ENCODE measurements at places on chromosomes 16 and 17.

- DNase-seq: no peak
Observed at GRCh38 chr17:59434429-59434828, 103.0 kb downstream of the YPEL2 start.

DNA sequence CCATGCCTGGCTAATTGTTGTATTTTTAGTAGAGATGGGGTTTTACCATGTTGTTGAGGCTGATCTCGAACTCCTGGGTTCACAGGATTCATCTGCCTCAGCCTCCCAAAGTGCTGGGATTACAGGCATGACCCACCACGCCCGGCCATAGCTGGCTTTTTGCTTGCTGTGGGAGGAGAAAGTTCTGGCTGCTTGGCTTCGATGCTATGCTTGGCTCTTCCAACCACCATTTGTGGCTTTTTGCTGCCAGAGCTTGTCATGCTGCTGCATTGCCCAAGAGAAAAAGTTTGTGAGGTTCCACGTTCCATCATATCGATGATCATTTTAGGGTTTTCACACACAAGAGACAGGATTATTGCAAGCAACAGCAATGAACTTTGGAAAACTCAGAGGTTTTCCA, 16.2 kb downstream of the BMERB1 start:
- DNase-seq: no peak

DNA sequence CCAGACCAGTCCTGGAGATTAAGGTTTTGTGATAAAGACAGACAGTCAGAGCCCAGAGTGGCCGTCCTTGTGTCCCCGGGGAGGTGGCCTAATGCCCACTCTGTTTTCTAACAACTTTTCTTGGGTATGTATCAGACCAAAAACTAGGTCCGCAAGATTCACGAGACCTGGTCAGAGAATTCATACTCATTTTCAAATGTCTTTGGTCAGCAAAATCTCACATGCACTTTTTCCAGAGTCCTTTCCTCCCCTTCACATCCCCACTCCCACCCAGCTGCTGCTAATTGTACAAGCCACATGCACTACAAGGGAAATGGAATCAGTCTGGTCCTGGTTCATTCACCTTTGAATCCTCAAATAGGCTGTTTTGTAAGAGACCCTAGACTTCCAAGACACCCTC, 61.7 kb downstream of the C17orf67 start:
- DNase-seq: no peak

- DNase-seq: no peak
Observed at GRCh38 chr17:28926366-28926765, 23.5 kb upstream of the DHRS13 start.

DNA sequence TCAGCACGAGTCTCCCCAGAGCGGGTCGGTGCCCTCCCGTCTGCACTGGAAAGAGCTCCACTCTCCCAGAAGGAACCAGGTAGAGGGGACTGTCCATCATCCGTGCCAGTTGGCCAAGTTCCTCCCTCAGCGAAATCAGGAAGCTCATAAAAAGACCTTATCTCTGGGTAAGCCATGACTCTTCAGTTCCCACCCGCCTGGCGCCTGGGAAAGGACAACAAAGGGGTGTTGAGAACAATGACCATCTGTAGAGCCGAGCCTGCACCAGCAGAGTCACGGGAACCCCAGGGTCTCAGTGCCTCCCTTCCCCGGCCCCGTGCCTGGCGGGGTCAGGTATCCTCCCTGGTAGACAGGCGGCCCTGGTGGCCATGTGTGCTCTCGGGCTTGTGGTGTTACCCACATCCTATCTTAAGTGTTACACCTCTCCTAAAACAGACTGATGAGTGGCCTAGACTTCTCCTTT, 190.7 kb downstream of the AXIN2 start:
- no peak for DNase-seq

DNA sequence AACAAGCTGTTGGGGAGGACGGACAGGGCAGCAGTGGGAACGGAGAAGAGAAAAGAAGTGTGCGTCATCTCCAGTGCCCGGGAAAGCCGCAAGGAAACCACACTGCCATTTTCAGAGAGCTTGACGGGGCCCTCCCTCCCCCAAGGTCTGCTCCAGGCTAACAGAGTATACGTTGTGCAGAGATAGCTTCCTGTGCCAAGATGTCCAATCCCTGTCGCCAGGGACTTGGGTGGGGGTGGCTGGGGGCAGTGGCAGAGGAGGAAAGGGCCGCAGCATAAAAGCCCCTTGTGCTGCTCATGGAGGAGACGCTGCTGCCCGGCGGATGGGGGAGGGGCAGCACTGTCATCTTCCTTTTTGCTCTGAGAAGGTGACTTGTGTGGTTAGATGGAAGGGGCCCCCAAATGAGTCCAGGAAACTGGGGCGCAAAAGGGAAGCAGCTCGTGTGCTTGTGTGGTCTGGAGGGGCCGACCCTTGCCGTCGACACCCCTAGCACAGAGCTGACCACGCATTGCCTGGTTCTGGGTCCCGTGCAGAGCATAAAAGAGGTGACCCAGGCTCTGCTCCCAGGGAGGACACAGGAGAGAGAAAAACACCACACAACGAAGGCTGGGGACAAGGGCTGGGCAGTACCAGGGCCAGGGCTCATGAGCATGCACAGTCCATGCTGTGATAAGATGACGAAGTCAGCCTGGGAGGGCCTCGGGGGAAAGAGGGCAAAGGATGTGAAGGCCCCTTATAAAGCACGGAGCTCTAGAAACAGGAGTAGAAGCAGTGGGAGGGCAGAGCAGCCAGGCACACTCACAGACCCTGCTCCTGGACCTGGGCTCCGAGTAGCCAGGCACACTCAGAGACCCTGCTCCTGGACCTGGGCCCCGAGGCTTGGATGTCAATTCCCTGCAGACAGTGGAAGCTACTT, 372.7 kb downstream of the SLC39A11 start:
- DNase-seq: no peak

DNA sequence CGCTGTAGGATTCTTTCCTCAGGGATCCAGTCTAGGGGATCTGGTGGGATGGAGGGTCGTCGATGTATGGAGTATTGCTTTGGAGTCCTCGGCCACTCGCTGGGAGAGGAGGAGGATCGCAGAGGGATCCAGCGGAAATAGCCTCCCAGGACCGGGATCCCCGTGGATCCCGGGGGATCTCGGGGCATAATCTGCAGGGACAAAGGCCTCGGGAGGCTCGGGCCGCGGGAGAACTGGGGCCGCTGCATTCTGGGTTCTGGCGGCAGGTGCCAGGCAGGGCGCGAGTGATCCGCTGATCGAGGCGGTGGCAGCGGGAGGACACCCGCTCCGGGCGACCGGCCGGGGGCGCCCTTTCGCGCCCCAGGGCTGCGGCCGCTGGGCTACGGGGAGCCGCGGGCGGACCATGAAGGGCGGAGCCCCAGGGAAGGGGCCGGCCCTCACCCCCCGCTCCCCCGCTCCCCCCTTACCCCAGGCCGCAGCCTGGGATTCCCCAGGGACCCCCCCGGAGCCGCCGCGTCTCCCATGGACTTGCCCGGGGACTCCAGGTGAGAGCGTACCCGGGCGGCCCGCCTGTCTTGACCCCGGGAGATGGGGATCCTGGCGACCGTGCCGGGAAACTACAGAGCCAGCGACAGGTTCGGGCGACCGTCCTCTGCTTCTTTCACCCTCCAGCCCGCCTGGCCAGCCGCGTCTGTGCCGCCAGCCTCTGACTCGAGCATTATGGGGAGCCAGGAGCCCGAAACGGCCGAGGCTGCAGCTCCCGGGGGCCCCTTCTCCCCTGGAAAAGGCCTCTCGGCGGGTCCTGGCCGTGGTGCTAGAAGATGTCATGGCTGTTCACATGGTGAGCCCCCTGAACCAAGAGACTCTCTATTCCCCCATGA, 604 bp downstream of the PRR14 start:
- DNase-seq: peak; percentile 48

DNA sequence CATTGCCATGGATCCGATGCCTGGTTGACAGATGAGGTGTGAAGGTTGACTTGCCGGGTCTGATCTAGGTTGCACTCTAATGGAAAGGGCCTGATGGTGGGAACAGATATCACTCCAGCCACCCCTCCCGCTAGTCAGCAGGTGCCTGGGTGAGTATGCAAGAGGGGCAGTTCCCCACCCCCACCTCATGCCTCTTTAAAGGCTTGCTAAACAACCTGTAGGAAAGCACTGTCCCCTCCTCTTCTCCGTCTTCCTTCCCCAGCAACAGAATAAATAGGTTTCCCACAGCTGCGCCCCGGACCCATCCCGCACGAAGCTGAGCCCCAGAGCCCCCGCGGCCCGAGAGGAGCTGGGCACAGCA, 746 bp upstream of the TMEM132E start:
- no peak for DNase-seq

DNA sequence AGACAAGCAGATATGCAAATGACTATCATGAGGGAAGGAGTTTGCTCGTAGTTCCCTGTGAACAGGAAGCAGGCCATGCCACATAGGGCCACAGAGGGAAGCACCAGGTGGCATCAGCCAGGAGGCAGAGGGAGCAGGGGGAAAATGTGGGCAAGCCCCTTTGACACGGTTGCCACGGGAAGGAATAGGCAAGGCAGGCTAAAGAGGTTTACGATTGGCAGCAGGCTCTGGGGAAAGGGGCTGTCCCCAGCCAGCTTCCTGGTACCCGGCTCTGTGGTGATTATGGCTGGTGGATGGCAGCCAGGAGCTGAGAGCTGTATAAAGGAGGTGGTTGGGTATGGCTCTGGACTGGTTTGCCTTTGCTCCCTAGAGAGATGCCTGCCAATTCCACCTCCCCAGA, 848 bp downstream of the CES3 start:
- DNase-seq: no peak

- DNase-seq: no peak
Observed at GRCh38 chr17:61431594-61432311, 20.5 kb upstream of the TBX4 start.

DNA sequence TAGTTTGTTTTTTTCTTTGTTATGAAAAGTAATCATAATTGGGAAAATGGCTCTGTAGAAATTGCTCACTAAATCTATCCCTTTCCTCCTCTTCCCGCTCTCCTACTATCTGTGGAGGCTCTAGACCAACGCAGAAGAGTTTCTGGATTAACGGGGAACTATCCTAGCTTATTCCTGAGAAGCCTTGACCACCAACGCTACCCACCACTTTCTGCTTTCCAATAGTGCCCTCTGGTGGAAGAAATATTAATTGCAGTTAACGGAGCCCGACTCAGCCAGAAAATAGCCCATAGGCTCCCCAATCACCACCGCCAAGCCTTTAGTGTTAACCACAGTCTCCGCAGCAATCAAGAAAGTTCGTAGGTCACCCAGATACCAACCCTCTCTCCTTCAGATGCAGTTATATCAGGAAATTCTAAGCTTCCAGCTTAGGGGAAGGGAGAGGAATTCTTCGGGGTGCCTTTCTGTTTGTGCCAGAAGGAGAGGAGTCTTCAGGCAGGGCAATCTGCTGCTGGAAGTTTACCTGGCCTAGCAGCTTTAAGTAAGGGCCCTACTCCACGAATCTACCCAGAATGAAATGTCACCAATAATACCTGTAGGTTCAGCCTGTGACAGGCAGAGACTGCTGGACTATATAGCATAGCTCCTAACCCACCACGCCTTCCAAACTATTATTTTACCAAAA, 23.0 kb upstream of the NSRP1 start:
- no peak for DNase-seq

DNA sequence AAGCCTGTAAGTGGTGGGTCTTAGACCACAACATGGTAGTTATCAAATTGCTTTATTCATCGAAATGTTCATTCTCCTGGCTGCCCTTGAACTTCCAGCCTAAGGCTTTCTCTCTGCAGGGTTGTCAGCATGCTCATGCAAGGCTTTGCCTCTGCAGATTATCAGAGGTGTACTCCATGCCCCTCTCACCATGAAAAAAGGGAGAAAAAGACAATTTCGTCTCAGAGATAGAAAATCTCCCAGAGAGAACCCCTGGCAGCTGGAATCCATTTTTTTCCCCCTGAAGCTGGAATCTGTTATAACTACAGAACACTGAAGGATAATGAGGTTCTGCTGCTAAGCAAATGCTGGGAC, 33.9 kb upstream of the METTL9 start:
- no peak for DNase-seq

DNA sequence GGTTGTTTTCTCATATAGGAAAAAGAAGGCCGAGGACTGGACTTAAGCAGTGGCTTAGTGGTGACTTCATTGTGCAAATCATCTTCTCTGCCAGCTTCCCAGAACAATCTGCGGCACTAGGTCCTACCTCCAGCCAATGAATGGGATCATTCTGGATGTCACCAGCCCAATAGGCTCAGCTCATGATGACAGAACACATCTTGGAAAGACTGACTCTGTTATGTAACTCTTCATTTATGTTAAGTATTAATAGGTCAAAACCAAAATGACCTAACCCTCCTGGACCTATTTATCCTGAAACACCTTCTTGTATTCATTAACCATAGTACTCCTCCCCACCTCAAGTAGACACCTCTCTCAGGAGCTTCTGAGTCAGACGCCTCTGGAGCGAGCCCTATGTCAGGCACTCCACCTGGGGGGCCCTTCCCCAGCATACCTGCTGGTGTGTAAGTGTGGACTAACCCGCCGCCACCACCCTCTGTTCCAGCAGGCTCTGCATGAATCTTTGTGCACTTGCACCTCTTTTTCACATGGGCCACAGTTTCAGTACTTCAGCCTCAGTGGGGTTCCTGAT, 7.2 kb downstream of the ARL2BP start:
- no peak for DNase-seq

DNA sequence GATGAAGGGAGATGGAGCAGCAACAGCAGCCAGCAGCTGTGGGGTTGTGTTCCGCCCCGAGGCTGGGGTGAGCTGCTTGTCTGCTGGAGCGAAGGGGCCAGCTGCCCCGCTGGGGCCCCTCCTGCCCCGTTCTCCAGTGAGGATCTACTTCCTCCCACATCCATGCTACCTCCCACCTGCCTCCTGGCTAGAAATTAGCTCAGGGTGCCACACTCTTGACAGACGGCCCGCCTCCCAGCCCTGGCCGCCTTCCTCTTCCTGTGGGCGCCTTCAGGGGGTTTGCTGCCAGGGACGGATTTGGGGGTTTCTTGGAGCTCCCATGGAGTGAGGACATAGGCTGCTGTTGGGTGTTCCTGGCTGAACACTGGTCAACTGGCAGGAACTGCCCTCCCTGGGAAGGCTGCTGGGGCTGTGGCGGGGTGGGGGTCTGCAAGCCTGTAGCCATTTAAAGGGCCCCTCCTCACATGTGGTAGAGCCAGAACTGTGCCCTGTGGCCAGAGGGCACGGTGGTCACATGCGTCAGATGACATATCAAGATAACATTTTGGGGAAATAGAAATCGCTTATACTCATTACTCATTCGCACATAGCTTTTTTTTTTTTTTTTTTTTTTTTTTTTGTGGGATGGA, 13.1 kb downstream of the TBC1D24 start:
- no peak for DNase-seq

DNA sequence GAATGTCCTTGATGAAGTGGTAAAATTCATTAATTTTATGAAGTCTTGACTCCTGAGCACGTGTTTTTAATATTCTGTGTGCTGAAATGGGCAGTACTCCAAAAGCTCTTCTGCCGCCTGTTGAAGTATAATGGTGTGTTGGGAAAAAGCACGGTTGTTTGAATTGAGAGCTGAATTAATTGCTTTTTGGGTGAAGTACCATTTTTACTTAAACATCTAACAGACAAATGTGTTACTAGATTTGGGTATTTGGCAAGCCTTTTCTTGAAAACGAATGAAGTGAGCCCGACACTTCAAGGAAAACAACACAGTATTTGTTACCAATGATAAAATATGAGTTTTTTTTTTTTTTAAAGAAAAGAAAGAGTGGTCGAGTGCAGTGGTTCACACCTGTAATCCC, 22.5 kb downstream of the WWP2 start:
- no peak for DNase-seq

GRCh38 chr16:72797621-72798020, 250.3 kb downstream of the ZFHX3 start:
- DNase-seq: no peak

GRCh38 chr17:39757931-39758873, 20.5 kb downstream of the GRB7 start:
- no peak for DNase-seq
